ENCODE measurements at places on chromosomes 13 and 19. TPM values are rescaled to one million over a fixed set of nuclear protein-coding genes. Genes with fewer than 3 reads are reported as not detected.

- DNase-seq: peak; percentile 37
Observed at GRCh38 chr19:7888145-7888825, at the start of gene LRRC8E. Gene LRRC8E (plus strand): TSS chr19:7888510. CDS start chr19:7895604, 7,094 bp downstream.

Gene EBI3
- 4.0 TPM for total RNA-seq

Gene C1QTNF9B
- total RNA-seq: not detected

DNA sequence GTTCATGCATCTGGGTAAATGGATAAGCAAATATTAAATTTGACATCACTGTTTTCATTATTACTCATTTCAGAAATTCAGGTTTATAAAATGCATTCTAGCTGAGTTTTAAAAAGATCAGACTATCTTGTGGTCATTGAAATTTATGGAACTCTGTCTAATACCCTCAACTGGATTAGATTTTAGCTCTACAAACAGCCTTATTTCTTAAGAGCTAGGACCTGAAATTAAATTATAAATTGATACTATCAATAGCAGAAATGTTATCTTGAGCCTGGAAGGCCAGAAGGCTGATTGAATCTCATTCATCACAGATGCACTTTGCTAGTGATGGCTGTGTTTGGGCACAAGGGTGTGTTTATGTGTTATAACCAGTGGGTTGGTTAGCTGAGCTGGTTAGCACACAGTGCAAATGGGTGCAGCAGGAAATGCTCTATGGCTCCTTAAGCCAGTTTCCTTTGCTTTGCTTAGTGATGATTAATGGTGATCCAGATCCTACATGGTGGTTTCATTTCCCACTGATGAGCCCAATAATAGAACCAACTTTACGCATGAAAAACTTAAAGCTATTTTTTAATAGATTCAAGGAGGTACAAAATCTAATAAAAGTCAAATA is 310.8 kb upstream of the KLF12 start:
- DNase-seq: no peak

DNA sequence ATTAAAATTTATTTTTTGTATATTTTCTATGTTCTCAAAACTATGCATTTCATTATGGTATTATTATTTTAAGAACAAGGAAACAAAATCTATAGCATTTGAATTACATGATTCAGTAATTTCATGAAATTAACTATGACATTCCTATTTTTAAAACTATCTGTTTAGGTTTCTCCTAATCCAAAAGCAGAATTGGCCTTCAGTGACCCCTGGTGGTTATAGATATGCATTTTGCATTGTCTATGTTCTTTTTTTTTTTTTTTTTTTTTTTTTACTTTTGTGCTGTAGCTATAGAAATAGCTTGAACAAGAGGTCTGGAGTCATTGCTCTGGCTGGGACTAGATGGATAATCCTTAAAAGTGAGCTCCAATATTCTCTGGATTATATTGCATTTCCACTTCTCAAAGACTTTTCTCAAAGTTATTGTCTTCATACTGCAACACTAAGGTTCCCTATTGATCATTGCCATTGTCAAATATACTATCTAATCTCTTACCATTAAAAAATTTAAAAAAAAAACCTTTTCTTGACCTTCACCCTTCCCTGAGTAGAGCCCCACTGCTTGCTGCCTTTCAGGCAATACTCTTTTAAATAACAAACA is 15.9 kb upstream of the DNAJC3 start:
- DNase-seq: no peak

DNA sequence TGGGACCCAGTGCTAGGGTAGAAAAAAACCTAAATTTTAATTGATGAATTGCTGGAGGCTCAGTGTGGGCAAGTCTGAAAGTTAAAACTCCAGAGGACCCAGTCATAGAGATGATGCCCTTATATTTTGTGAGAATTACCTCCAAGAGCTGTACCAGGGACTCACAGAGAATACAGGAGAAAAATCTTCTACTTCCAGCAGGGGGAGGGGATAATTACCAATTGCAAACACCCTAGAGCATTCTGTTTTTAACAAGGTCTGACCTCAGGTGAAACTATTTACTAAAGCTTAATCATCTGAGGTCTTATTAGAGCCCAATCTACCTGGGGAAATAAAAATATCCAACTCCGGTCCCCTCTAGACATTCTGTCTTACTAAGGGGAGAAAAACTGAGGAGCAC is 994.7 kb upstream of the MIR17HG start:
- no peak for DNase-seq

Gene KLK1
- 2.6 TPM for total RNA-seq

DNA sequence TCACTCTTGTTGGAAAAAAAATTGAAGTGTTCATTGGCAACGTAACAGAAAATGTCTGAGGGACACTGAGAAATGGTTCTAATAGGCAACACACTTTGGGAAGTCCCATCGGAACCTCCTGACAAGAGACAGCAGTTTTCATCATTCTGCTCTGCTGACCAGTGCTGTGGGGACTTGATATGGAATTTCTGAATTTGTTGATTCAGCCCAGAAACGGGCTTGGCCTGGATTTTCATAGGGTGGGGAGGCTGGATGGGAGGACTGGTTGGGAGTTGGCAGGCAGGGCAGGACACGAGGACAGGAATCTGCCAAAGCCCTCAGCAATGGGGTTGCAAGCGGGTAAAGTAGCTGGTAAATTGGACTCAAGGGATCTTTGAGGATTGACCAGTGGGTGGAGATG is 96.5 kb downstream of the DCT start:
- no peak for DNase-seq

- no peak for DNase-seq
Observed at GRCh38 chr19:51220996-51221395, 3.9 kb upstream of the CD33 start.

- no peak for DNase-seq
Observed at GRCh38 chr13:39816936-39817335, 161.5 kb downstream of the COG6 start.

GRCh38 chr13:30312904-30313303 is 5.6 kb upstream of the KATNAL1 start:
- DNase-seq: no peak

- DNase-seq: no peak
Observed at GRCh38 chr19:44817725-44818465, 9.0 kb downstream of the BCAM start.

GRCh38 chr13:52414963-52415362 is 9.0 kb upstream of the THSD1 start:
- no peak for DNase-seq

GRCh38 chr19:37920591-37921450 is 13.8 kb downstream of the SIPA1L3 start:
- DNase-seq: no peak

- DNase-seq: no peak
Observed at GRCh38 chr19:5352229-5352763, 11.7 kb upstream of the PTPRS start.

Gene RLN3
- not detected for total RNA-seq

Gene CPT1C
- 2.9 TPM for total RNA-seq

GRCh38 chr13:94479616-94480015 is at the start of gene DCT:
Gene DCT (minus strand): TSS chr13:94479682. CDS start chr13:94479255, 427 bp downstream.
- no peak for DNase-seq

GRCh38 chr19:27751044-27751391 is 1461.9 kb downstream of the UQCRFS1 start:
- DNase-seq: no peak

Gene CLDND2
- total RNA-seq: 6.4 TPM

DNA sequence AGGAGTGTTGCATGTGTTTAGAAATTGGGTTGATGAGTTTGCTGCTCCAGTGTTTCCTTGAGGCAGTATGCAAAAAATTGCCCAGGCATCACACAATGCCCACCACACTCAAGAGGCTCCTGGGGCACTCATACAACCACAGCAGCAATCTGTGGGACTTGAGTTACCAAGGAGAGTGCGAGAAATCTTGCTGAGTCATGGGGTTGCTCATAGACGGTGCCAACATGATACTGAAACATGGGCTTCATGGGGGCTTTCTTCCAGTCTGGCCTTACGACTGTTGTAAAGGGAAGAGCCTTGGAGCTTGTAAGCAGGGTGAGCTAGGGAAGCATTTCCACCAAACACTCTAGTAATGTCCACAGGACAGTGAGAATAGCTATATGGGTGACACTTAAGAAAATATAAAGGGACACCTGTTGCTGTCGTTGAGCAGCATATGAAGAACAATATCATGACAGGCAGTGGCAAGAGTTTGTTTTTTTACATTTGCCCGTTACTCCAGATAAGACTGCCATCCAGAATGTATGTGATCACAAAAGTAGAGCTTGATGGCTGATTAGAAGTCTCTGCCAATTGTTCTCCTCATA is 1237.4 kb downstream of the UQCRFS1 start:
- no peak for DNase-seq

- DNase-seq: no peak
Observed at GRCh38 chr13:91313581-91313980, 33.9 kb upstream of the MIR17HG start.

Gene ADPRHL1
- 0.75 TPM for total RNA-seq

- DNase-seq: no peak
Observed at GRCh38 chr13:46855166-46855565, 41.7 kb downstream of the HTR2A start.

Gene KRI1
- total RNA-seq: 45.5 TPM

- DNase-seq: no peak
Observed at GRCh38 chr19:17805427-17805826, 10.5 kb downstream of the B3GNT3 start.

Gene CD209
- total RNA-seq: not detected

GRCh38 chr19:49699364-49699763 is 8.4 kb downstream of the CPT1C start:
- DNase-seq: no peak

Gene KLF5
- total RNA-seq: 2.3 TPM

Gene FAM216B
- not detected for total RNA-seq

Gene CDC37
- 244 TPM for total RNA-seq

Gene ZNF284
- 1.6 TPM for total RNA-seq

DNA sequence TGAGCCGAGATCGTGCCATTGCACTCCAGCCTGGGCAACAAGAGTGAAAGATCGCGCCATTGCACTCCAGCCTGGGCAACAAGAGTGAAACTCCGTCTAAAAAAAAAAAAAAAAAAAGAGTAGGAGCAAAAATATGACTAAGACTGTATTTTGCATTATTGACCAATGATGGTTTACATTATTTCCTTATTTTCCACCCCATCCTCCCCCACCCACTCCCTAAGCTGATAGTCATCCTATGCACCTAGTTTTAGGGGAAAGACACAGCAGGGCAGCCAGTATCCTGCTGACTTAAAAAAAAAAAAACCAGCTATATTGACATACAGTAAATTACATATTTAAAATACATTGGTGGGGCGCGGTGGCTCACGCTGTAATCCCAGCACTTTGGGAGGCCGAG is 25.1 kb downstream of the VAV1 start:
- DNase-seq: no peak

Gene POLR1G
- 3.6 TPM for total RNA-seq

Gene KLK14
- total RNA-seq: not detected

DNA sequence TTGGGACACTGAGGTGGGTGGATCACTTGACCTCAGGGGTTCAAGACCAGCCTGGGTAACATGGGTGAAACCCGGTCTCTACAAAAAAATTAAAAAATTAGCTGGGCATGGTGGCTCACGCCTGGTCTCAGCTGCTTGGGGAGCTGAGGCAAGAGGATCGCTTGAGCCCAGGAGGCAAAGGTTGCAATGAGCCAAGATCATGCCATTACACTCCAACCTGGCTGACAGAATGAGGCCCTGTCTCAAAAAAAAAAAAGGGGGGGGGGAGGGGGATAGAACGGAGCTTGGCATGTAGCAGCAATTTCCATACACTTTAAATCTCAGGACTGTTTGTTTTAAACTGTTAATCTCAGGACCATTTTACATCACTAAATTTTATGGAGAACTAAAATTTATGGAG is 2.2 kb downstream of the ACP7 start:
- DNase-seq: no peak

DNA sequence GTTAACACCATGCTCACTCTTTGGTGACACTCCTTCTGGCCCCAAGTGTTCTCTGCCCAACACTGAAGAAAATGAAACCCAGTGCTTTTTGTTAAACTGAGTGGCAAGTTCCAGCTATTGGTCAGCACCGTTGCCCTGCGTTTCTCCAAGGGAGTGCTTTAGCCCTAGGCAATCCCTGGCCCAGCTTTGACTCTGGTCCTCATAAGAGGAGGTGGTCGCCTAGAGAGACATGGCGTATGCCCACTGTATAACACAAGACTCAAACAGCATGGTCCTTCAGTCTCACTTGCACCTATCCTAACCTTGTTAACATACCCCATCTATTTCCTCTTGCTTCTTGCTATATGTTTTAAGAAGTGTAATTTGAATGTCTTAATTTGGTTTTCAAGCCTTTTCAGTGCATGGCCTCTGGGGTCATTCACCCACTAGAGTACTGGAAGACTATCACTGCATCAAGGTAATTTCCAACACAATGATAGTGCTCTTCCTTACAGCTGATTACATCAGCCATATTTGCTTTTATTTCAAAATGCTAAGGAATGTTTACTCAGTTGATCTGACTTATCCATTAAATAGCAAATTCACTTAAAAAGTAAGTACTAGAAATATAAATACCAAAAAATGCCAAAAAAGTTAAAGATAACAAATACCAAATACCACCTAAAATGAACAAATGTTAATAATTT is 190.5 kb upstream of the SOX21 start:
- no peak for DNase-seq

DNA sequence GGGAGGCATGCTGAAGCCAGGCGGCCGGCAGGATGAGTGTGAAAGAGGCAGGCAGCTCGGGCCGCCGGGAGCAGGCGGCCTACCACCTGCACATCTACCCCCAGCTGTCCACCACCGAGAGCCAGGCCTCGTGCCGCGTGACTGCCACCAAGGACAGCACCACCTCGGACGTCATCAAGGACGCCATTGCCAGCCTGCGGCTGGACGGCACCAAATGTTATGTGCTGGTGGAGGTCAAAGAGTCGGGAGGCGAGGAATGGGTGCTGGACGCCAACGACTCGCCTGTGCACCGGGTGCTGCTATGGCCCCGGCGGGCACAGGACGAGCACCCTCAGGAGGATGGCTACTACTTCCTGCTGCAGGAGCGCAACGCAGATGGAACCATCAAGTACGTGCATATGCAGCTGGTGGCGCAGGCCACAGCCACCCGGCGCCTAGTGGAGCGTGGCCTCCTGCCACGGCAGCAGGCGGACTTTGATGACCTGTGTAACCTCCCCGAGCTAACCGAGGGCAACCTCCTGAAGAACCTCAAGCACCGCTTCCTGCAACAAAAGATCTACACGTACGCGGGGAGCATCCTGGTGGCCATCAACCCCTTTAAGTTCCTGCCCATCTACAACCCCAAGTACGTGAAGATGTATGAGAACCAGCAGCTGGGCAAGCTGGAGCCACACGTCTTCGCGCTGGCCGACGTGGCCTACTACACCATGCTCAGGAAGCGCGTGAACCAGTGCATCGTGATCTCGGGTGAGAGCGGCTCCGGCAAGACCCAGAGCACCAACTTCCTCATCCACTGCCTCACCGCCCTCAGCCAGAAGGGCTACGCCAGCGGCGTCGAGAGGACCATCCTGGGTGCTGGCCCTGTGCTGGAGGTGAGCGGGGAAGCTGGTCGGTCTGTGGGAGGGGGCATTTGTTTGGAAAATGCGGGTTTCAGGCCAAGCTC is 26.4 kb downstream of the MYO9B start:
- DNase-seq: no peak

- peak; percentile 100 for DNase-seq
Observed at GRCh38 chr19:58558623-58559274, 338 bp upstream of the UBE2M start.

- DNase-seq: no peak
Observed at GRCh38 chr13:37202264-37202663, 96.8 kb upstream of the CSNK1A1L start.

- DNase-seq: no peak
Observed at GRCh38 chr13:66139250-66139649, 1090.9 kb downstream of the PCDH9 start.

Gene EHD2
- total RNA-seq: not detected

- no peak for DNase-seq
Observed at GRCh38 chr19:40661616-40662015, 28.8 kb downstream of the NUMBL start.

Gene ERICH4
- not detected for total RNA-seq

All from activated CD4-positive, alpha-beta memory T cell treated with anti-CD3 and anti-CD28 coated beads, Interleukin-2, amount 10 ng/mL, durations not matched to agents 7 days and 5 days (primary cell).